ENCODE measurements at places on chromosomes 6 and 20.
A peak's percentile ranks its signal among the peaks of the same experiment; 100 is the strongest.

GRCh38 chr20:38991814-38992704 is 29.9 kb downstream of the DHX35 start:
- DNase-seq: no peak

DNA sequence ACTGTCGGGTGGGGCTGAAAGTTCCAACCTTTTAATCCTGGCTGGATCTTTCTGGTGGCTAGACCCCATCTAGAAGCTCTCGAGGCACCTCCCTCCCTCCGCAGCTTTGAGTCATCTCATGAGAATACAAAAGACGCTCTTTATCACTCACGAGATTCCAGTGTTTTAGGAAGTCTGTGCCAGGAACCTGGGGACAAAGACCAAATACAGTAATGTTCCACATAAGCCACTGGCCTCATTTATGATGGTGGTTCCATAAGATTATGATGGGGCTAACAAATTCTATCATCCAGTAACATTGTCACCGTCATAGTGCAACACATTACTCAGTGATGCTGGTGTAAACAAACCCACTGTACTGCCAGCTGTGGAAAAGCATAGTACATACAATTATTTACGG is 48.7 kb downstream of the NCOA7 start:
- no peak for DNase-seq

GRCh38 chr6:121305957-121306607 is 28.2 kb downstream of the TBC1D32 start:
- DNase-seq: no peak

- no peak for DNase-seq
Measured at GRCh38 chr20:53030061-53030460, 57.9 kb downstream of the TSHZ2 start.

GRCh38 chr20:6024768-6025167 is 29.1 kb downstream of the LRRN4 start:
- no peak for DNase-seq

- peak; percentile 48 for DNase-seq
Measured at GRCh38 chr20:11676630-11677287, 240.9 kb upstream of the BTBD3 start.

DNA sequence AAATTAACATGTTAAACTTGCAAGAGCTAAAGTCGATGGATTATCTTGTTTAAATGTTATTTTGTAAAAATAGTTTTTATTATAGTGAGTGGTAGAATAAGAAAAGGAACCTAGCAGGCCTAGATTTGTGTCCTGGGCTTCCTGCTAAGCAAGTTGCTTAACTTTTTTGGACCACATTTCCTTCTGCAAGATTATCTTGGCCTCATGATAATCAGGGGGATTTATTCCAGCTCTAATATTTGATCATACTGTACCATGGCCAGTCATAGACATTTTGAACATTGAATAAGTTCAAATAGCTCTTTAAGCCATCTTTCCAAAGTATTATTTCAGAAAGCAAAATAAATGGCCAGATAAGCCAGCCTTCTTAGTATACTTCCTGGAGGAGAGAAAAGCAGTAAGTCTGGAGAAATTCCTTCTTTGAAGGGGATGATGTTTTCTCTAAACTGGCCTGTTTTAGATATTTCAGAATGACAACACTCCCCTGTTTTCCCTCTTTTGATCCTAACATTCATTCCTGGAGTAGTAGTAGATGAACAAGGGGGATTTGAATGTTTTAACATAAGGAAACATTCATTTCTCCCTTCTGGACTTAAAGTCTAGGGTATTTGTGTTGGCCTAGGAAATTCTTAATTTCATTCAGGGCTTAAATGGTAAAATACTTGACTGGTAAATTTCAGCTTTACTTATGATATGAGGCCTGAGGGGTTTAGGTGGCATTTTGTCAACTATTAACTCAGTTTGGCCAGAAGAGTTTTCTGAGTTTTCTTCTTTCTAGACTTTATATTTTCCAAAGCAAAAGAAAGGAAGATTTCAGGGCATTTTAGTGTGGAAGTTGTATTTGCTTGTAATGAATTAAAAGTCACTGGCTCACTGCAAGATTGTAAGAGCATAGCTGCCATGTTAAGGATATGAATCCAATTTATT is 108.8 kb upstream of the SCGN start:
- DNase-seq: no peak

DNA sequence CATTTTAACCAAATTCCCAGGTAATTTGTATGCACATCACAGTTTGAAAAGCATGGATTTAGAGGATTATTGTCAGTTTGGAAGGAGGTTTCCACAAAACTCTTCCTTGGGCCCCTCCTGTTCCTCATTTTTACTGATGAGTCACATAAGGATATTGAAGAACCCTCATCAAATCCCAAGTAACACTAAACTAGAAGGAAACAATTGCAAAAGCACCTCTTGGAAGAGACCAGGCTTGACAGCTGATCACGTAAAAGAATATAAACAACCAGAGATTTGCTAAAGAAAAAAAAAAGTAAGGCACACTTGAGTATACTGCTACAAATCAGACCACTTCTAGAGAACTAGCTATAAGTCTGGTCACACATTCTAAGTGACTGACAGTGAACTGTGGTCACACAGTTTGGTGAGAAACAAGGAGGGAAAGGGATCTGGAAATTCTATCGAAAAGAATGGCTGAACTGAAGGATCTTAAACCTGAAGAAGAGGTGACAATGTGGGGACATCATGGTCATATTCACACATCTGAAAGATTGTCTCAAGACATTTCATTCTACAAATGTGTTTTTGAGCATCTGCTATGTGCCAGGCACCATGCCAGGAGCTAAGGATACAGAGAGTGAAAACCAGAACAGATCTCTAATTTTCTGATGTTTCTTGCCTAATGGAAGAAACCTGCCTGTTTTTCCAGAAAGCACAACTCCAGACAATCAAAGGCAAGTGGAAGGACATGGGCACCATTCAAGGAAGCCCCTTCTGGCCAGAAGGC is 24.1 kb downstream of the ZHX3 start:
- no peak for DNase-seq

GRCh38 chr6:151209071-151209831 is 30.5 kb upstream of the AKAP12 start:
- no peak for DNase-seq

- DNase-seq: no peak
Measured at GRCh38 chr20:56417911-56418310, 5.9 kb downstream of the CASS4 start.

DNA sequence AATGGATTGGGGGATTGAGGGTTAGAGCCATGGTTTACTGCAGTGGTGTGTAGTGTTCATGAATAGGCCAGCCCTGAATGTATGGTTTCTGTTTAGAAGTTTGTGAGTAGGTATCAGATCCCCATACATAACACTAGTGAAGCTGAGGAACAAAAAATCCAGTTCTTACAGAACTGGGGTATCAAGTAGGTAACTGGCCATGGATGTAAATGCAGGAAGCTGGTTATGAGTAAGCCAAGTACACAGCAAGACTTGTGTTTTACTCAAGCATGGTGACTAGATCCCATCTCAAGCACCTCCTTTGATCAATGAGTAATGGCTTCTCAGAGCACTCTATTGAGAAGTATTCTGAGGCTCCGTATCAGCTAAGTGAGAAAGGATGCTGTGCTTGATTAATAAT is 613.7 kb upstream of the FLRT3 start:
- no peak for DNase-seq

DNA sequence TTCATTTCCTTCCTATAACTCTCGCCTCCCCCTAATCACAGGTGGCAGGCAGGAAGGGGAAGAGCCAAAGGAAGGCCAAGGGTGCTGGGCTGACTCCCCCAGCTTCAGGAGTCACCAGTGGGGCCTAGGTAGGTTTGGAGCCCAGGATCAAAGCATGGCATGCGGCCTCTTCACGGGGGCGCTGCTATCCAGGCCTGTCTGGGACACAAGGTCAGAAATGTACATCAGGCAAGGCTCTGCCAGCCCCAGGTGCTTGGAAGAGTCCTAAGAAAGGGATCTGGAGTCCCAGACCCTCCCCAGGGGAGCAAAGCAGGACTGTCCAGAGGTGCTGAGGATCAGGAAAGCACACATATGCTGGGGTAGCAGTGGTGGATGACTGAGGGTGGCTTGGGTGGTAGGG is 10.4 kb downstream of the PI16 start:
- no peak for DNase-seq

- DNase-seq: no peak
Measured at GRCh38 chr6:118295336-118295735, 252.8 kb upstream of the PLN start.

GRCh38 chr20:21523895-21524294 is 10.0 kb upstream of the NKX2-2 start:
- no peak for DNase-seq

DNA sequence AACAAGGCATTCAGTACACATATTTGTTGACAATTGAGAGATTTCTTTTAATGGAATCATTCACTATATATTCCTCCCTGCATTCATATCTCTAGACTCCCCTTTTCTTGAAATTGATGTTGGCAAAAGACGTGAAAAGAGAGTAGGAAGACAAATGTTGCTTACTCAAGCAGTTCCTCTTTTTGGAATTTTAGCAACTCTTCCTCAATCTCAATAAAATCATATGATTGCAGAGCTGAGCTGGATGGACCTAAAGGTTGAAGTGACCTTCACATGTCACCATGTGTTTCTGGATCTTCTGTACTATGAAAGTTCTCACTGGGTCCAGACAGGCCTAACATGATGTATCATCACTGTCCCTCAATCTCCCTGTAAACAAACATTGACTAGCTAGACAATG is 18.6 kb downstream of the ADGRF1 start:
- no peak for DNase-seq

DNA sequence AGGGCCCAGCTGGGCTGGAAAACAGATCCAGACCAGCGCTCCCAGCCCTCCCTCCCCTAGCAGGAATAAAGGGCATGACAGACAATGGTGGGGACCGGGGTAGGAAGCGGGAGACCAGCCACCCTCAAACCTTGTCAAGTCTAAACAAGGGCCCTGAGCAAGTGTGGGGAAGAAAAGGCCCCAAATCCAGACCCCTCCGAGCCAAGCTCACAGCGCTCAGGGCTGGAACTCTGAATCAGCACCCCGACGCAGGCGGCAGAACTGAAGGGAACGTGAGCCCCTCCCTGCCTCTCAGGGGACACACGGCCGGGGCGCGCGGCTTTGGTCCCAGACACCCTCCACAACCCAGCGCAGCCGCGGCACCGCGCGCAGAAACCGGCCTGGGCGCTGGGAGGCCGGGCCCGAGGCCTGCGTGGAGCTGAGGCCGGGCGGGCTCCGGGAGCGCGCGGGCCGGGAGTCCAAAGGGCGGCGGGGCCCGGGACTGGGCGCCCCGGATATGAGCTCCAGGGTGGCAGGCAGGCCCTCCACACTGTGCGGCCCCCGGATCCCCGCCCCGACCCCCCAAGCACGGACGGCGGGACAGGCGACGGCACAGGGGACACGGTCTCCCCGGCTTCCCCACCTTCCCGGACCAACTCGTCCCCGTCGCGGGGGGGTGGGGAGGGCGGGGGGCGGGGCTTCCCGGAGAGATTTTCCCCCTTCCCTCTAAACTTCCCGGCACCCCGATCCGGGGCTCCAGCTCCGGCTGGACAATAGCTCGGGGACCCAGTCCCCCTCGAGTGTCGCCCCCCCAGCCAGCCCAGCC is 641 bp downstream of the TEAD3 start:
- peak; percentile 46 for DNase-seq

DNA sequence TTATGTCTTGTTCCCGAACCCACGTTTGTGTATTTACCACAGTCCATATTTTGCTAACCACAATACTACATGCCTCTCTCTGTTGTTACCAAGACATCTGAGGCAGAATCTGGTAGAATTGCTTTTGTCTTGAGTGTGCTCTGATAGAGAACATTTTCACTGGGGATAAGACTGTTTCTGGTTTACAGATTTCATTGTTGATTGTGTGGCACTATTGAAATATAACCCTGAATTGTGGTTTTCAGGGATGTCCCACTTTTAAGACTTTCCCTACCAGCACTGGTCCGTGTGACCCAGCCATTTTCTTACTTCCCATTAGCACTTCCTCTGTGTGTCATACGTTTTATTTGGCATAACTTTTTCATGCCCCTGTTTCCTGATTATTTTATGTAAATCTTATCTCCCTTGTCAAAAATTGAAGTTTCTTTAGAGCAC is 12.2 kb downstream of the NCOA7 start:
- no peak for DNase-seq

DNA sequence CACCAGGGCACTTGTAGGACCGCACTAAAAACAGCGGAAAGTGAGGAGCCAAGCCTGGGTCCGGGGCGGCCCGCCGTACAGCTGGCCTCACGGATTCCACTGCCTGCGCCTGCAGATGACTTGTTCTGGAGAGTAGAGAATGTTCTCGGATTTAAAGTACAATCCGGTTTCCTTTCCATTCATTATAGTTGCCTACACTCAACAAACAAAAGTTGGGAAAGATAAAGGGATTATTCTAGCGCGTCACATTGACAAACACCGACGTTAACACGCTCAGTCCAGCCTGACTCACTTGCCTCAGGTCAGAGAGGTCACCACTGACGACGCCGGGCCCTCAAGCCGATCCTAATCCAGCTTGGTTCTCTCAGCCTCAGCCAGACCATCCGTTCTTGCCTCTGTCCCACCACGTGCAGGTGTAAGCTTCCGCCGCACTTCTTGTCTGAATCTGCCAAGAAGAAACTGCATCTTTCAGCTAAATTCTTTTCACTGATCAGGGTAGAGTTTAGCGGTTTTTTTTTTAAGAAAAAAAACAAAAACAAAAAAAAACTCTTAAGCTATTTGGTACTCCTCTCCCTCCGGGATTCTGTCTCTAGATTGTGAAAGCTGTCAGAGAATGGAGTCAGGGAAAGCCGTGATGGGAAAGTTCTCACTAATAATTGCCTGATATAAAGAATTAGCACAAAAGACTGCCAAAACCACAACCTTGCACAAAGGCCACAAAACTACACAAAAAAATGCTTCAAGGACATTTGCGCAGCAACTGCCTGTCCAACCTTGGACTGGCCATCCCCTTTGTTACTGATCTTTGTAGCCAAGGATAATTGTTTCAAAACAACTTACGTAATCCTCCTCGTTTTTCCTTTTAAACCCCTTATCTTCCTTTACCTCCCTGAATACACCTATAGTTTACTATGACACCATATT is 1.1 kb upstream of the PHF10 start:
- DNase-seq: peak; percentile 30

Measured in progenitor cell of endocrine pancreas (in vitro differentiated cells).